ENCODE measurements at places on chromosomes 7 and 10.

DNA sequence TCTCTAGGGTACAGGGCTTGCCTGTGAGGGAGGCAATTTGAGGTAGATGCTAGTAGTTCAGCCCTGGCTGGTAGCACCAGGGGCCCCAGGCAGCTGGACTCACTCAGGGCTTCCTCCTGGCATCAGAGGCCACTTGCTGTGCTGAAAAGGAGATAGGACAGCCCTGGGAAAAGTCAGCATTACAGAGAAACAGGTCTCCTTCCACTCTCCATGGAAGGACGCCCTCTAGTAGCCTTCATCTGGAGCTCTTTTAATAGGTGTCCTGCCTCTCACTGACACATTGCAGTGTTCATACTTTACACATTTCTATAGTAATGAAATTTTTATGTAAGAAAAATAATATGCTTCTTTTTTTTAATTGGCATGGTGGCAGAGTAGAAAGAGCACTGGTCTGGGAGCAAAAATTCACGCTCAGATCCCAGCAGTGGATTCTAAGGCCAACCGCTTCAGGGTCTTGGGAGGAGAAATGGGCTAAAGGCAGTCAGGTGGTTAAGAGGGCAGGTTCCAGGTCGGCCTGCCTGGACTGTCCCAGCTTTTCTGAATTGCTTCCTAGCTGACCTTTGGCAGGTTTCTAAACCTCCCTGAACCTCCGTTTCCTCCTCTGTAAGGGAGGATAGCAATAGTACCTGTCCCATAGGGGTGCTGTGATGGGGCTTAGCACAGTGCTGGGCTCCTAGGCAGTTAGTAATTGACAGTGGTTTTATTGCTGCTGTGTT, 35.8 kb downstream of the AIFM2 start:
- no peak for DNase-seq

- DNase-seq = no peak
Measured at GRCh38 chr7:155653803-155654202, 9.3 kb downstream of the RBM33 start.

DNA sequence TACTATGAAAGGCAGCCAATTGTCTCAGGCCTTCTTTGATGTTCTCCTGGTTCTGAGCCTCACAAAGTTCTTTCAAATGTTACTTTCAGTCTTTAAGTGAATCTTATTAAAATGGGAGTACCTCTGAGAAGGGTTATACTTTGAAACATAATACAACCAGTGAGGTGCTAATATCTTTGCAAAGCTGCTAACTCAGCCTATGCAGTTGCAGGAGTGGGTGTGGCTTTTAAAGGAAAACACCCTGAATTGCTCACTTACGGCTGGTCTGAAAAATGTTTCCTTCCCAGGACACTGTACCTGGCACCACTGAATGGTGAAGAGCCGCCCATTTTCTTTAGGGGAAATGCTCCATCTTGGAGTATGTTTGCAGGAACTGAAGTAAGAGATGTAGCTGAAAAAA, 130.9 kb downstream of the CHN2 start:
- DNase-seq = no peak

DNA sequence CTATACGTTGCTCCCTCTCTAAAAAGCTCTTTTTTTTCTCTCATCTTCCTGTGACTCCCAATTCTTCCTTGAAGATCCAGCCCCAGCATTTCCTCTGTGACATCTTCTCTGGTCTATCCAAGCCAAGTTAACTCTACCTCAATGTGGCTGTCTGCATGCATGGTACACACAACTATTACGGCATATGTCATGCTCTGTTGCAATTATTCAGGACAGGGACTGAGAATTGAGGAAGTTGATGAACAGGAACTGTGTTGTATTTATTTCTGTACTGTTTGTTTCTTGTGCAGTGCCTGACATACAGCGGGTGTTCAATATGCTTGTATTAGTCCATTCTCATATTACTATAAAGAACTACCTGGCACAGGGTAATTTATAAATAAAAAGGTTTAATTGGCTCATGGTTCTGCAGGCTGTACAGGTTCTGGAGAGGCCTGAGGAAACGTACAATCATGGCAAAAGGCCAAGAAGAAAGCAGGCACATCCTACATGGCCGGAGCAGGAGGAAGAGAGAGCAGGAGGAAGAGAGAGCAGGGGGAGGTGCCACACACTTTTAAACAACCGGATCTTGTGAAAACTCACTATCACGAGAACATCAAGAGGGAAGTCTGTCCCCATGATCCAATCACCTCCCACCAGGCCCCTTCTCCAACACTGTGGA, 6.3 kb downstream of the TRPV5 start:
- DNase-seq = no peak

DNA sequence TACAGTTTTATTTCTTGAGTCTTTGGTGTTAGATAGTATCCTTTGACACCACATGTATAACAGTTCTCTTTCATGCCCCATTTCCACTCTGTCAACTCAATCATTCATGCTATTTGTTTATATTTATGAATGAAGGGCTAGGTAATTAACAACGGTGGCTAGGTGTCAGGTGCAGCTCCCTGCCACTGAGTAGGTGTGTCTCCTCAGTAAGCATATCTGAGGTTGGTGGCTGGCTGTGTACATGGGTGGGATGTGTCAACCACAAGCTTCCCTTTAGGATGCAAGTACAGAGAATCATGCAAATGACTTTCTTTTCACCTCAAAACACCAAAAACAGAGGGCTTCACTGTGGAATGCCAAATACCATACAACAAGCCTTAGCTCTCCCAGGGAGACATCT, 83.4 kb downstream of the ZNF365 start:
- DNase-seq = no peak

DNA sequence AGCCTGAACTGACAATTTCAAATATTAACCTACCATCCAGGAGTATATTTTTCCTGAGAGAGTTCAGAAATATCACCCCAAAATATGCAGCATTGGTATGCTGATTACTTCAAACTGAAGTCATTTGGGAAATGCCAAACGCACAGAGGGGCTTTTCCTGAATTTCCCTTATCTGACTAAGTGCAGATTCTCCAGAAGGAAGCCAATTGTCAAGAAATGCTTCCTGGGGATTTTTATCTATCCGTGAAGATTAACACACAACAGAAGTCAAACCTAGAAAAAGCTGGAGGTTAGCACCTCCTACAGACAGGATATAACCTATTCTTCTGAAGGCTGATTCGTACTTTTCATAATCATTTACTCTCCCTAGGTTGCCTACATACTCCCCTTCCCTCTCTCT, 91.0 kb downstream of the AKR1D1 start:
- no peak for DNase-seq

GRCh38 chr7:156827587-156828203, 65.3 kb downstream of the LMBR1 start:
- DNase-seq = no peak

- no peak for DNase-seq
Measured at GRCh38 chr10:62075912-62076311, 174.4 kb downstream of the ARID5B start.

GRCh38 chr10:132945125-132945893, 2.9 kb upstream of the CFAP46 start:
- no peak for DNase-seq

DNA sequence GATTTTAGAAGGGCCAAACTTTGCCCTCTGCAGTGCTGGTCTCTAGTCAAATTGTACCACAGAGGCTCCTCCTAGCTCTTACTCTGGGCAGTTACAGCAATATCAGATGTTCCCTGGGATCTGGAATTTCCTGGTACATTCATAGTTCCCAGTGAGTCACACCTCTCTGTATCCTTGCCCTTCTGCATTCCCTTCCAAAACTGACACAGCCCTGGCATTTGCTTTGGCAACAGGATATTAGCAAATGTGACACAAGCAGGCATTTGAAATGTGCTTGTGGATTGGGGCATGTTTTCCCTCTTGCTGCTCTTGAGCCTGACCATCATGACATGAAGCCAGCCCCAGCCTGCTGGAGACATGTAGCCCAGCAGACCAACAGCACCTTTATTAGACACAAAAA, 284.7 kb upstream of the AKR1E2 start:
- no peak for DNase-seq

DNA sequence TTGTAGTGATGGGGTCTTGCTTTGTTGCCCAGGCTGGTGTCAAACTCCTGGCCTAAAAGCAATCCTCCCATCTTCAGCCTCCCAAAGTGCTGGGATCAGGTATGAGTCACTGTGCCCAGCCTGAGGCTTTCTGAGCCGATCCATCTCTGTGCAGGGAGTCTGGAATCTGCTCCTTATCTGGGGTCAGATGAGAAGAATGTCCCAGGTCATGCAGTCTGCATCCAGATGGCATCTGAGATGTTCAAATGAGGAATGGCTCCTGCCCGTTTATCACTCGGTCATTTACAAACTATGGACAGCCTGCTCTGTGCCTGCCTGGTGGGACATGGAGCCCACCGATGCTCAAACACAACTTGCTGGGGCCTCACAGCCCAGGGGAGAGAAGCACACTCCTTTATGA, 11.1 kb upstream of the SLC18A3 start:
- DNase-seq = no peak

DNA sequence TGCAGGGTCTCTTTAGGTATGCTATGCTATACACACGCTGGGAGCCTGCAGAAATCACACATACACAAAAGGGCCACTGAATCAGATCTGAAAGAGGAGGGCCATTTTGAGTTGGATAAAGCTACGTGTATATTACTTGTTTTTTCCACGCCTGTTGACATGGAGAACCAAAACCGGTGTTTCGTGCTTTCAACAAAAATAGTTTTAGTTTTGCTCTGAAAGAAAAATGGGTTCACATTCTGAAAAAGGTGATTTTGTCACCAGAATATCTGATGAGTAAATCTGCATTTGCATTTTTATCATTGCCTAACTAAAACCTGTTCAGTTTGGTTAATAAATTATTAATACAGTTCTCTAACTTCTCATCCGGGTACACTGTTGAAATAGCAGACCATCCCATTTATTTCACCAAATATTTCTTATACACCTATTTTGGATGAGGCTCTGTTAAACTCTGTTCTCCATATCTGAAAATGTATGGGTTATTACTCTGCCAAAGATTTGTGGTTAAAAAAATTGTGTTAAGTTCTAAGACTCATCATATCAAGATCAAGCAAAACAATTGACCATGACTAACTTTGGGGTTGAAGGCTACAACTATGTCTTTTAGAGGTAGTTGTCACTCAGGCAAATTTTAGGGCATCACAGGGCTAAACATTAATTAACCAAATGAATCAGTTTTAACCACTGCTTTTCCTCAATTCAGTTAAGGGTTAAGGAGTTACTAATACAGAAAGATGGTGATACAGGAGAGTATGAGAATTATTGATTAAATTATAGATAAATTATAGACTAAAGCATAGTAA, 101.2 kb upstream of the RPA3 start:
- no peak for DNase-seq

- no peak for DNase-seq
Measured at GRCh38 chr10:128280271-128280670, 154.0 kb upstream of the MKI67 start.

GRCh38 chr10:32207544-32207943, 139.4 kb downstream of the EPC1 start:
- peak; percentile 24 for DNase-seq

DNA sequence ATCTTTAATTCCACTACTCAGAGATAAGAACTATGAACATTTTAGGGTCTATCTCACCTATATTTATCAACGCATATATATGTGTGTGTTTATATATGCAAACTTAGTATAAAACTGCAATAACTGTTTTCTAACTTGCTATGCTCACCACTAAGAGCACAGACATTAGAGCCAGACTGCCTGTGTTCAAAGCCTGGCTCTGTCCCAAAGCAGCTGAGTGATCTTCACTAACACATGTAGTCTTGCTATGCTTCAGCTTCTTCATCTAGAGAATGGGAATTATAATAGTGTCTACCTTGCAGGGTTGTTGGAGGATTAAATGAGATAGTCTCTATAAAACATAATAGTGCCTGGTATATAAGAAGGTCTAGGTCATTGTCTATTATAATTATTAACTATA, 165.5 kb downstream of the MAGI2 start:
- DNase-seq = no peak

DNA sequence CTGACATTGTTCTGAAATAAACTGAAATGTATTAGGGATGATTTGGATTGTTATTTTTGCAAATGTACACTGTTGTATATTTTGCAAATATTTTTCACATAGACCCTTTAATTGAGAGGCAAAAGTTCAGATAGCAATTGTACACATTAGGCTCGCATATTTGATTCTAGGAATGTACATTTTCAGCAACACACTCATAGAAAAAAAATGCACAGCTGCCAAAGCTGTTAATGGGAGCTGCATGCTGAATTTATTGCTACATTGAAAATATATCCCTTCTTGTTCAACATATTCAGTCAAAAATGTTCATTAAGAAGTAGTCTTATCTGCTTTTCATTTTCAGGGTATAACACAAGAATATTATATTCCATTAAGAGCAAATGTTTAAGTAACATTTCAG, 512.9 kb downstream of the ATRNL1 start:
- DNase-seq = no peak

DNA sequence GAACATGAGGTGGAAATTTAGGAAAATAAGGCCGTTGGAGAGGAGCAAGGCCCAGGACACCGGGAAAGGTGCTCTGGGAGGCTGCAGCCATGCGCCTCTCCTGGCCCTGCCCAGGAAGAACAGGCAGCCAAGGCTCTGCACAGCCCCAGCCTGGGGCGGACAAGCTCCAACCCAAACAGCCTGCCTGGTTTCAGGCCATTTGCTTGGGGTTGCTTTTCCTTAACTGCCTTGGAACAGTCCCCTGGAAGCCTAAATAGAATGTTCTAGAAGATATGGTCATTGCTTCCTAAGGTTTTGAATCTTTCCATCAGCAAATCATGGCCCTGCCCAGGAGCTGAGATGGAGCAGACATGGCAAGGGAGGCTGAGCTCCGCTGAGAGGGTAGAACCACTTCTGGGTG, 11.0 kb downstream of the VSTM4 start:
- no peak for DNase-seq

DNA sequence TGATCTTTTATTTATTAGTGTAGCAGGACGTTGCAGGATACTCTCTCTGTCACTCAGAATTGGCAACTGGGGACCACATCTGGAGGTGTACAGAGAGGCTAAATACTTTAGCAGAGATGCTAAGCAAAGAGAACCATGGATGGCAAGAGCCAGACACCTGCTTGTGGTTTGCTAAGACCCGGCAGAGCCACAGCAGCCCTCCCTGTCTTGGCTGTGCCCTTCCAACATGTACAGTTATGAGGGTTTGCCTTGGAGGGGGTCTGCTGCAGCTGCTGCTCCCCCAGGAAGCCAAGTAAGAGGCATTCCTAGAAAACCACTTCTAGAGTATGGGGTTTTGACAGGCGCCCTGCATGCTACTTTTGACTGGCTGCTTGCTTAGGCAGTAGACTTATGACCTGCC, 5.1 kb downstream of the NPVF start:
- DNase-seq = no peak
